ENCODE measurements at places on chromosomes 6 and 20.
A peak's percentile ranks its signal among the peaks of the same experiment; 100 is the strongest.

DNA sequence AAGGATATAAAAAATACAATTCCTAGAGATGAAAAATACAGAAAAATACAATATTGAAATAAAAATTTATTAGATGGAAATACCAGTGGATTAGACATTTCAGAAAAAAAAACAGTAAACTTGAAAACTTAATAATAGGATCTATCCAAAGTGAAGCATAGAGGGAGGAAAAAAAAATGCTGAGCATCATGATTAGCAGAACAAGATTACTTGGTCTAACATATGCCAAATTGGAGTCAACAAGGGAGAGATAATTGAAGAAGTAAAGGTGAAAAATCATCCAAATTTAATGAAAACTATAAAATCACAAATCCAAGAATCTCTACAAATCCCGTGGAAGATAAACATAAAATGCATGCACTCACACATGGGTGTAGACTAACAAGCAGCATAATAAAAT is 166.2 kb upstream of the BMP5 start:
- no peak for DNase-seq

- DNase-seq, result peak; percentile 20
Observed at GRCh38 chr20:52972190-52972937, at the start of gene TSHZ2. Gene TSHZ2, plus strand, starts transcription at chr20:52972358. Its CDS starts 936 bp downstream, at chr20:52973294.

DNA sequence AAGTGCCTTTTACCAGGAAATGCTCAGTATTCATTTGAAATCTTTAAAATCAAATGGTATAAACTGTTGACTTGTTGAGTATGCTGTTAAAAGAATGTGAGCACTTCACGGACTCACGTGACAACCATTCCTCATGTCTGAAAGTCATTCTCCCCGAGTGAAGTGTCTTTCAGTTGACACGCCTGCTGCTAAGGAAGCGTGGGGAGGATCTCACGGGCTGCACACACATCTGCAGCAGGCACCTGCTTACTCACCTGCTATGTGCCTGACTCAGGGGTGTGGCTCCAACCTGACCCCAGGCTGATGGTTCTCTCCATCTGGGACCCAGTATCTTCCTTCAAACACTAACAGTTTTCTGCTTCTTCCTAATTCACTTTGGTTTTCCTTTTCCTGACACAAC is 32.7 kb downstream of the WDR27 start:
- DNase-seq, result no peak

- DNase-seq, result no peak
Observed at GRCh38 chr6:55918639-55919038, 43.2 kb upstream of the BMP5 start.

GRCh38 chr6:30682143-30683117 is 4.0 kb downstream of the PPP1R18 start:
- peak; percentile 82 for DNase-seq

- DNase-seq, result no peak
Observed at GRCh38 chr6:112416866-112417265, 69.7 kb downstream of the RFPL4B start.

- no peak for DNase-seq
Observed at GRCh38 chr6:39084506-39084905, 30.5 kb downstream of the SAYSD1 start.

DNA sequence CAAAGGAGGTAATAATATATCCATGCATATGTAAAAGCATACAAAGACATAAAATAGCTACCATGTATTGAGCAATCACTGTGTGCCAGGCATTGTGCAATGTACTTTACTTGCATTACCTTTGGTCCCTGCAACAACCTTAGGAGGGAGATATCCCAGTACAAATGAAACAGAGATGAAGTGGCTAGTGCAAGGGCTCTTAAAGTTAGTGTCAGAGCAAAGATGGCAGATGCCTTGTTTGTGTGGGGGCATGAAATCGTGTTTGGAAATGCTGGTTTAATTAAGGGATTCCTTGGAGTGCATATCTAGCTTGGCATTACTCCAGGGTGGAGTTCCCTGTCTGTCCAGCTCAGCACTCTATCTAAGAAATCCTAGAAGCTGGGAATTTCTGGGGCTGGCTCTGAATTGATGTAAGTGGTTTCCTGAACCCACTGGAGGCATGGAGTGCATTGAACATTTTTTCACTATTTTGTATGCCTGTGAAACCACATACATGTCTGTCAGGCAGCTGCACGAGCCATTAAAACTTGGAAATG is 9.8 kb downstream of the PAQR8 start:
- DNase-seq, result no peak

DNA sequence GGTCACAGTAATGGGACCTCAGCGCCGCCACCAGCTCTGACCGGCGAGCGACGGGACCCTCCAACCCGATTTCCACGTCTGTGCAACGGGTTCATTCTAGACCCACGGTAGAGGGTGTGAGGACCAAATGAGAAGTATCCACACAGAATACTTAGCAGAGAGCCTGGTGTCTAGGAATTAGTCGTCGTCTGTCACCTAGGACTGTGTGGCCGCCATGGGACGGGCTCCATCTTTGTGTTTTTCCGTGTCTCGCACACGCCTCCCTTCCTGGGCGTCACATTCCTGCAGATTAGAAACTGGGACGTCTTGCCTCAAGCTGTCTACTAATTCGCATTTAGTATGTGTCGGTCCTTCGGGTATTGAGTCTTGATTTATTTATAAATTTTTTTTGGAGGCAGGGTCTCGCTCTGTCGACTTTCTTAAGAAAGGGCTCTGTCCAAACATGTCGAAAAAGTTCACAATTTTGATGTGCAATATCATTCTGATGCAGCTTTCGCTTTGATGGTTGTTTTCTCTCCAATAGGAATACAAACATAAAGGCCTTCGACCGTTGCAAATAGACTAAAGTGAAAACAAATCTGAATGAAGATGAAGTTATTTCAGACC is 563 bp downstream of the MGME1 start:
- no peak for DNase-seq

DNA sequence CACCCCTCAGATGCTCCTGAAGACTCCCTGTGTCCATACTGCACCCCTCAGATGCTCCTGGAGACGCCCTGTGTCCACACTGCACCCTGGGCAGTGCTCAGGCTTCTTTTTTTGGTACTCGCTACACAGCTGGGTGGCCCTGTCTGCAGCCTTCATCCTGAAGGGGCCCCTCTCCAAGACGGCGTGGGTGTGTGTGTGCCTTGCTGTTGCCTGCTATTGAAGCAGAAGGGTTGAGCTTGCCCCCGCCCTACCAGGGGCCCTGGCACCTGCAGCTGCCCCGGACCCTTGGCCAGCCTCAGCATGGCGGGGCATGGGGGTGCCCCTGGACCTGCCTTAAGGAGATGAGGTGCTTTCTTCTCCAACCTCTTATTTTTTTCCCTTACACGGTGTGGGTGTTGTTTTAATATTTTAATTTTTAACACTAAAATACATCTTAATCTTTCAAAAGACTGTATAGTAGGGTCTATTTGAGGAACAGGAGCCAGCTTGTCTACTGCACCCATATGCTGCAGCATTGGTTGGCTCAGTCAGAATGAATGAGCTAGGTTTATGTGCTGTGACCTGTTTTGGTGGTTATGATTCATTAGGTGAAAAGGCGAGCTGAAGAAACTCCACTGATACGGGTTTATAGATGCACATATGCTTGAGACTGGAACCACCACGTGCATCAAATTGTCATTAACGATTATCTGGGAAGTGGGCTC is 135.9 kb downstream of the AGPAT4 start:
- no peak for DNase-seq

DNA sequence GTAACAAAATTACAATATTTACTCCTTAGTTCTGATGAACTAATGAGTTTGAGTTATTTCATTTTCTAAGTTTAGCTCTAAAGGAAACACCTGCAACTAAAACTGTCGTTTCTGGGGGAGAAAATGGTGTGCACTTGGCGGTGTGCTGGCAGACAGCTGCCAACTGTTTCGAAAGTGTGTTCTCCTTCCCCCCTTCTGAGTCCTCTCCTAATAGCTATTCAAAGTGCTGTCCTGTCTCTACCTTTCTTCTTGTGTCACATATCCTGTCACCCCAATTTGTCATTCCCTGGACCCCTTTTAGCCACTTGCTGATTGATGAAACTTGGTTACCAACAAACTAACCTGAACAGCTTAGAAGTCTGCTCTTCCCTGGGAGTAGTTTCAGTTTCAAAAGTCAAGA is 4.9 kb upstream of the UBE2J1 start:
- DNase-seq, result no peak

DNA sequence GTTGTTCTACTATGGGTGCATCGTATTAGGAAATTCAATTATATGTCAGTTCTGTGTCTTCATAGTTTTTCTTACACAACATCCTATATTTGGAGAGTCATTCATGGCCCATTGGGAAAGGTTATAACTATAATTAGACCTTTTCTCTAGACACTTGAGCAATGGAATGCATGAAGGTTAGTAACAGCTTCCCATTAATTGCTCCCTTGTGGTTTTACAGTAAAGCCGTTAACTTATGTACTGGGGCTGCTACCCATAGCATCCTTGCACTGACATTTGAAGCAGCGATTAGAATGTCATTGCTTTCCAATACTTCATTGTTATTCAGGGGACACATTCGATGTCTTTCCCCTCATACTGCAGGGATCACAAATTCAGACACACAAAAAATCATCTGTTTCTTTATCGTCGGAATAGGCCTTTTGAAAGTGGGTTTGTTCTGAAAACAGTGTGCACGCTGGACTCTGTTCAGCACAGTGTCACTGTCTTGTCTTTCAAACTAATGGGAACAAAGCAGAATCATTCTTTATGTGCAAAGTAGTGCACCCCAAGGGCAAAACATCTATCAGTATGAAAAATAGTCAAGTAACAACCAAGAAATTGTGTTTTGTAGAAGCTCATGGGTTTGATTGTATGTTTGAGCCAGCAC is 634.3 kb upstream of the MAP3K7 start:
- no peak for DNase-seq

GRCh38 chr6:167826230-167826895 is 348 bp upstream of the AFDN start:
- peak; percentile 52 for DNase-seq

- no peak for DNase-seq
Observed at GRCh38 chr6:25066593-25066992, 130.8 kb upstream of the RIPOR2 start.

DNA sequence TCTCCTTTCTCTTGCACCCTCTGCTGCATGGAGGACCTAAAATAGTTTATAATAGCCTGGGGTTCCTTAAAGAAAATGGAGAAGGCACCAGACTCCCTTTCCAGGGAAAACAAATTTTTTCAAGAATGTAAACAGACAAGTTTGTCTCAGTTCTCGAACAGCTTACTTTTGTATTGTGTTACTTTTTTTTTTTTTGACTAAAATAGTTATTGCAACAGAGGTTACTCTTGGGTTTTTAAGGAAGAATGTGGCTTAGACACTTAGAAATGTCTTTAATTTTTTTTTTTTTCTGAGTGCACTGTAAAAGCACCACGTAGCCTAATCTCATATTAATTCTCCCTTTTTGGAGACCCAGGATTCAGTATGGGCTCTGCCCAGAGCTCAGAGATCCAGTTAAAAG is 148.7 kb upstream of the CARMIL1 start:
- no peak for DNase-seq

GRCh38 chr6:135318738-135319469 is 137.8 kb downstream of the MYB start:
- no peak for DNase-seq

DNA sequence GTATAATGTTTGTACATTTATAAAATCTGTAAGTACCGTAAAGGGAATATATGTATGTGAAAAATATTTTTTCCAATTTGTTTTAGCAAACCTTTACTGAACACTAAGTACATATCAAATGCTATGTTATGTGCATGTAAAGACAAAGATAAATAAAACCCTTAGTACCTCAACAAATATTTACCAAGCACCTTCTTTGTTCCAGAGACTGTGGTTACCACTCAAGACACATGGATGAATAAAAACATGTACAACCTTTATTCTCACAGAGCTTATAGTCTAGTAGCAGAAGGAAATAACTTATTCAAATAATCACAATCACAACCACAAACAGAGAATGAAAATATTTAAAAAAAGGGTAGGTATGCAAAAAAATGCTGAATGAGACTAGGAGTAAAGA is 17.5 kb downstream of the TMX4 start:
- DNase-seq, result no peak

DNA sequence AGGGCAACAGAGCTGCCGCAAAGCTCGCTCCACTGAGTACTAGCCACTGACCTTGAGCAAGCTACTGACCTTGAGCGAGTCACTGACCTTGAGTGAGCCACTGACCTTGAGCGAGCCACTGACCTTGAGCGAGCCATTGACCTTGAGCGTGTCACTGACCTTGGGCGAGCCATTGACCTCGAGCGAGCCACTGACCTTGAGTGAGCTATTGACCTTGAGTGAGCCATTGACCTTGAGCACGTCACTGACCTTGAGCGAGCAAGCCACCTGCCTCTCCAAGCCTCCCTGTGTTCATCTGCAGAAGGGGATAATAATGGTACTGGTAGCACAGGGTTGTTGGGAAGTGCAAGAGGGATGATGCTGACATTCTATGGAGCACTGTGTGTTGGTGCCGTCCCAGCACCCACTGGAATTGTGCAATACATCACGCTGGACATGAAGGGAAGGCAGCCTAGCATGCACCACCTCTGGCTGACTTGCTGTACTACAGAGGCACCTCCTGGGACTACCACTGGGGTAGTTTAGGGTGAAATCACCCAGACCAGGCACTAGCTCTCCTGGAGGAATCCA is 60.2 kb downstream of the CTCFL start:
- no peak for DNase-seq

- DNase-seq, result no peak
Observed at GRCh38 chr6:138593124-138593877, 94.0 kb upstream of the NHSL1 start.

GRCh38 chr20:63751471-63752271 is 12.1 kb downstream of the SLC2A4RG start:
- no peak for DNase-seq

GRCh38 chr6:14819001-14819400 is 426.9 kb upstream of the JARID2 start:
- no peak for DNase-seq

DNA sequence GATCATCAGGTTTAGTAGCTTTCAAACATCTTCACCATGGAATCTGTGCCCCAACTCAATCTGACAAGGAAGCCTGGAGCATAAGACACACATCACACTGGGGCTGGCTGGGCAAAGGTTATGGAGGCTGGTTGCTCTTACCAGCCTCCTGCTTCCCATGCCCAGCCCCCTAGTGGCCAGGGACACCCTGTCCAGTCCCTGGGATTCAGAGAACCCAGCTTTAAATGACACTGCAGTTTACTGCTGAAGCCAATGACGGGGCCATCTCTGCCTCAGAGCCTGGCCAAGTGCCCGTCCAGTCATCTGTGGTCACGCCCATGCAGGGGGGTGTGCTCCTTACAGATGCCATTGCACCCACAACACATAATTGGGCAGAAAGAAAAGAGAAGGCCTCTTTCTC is 272.9 kb downstream of the SMOC2 start:
- no peak for DNase-seq

GRCh38 chr6:62367601-62368000 is 81.6 kb upstream of the KHDRBS2 start:
- no peak for DNase-seq

GRCh38 chr6:142207265-142207877 is 60.3 kb downstream of the VTA1 start:
- DNase-seq, result no peak
